ENCODE measurements at places on chromosomes 3 and 15.

DNA sequence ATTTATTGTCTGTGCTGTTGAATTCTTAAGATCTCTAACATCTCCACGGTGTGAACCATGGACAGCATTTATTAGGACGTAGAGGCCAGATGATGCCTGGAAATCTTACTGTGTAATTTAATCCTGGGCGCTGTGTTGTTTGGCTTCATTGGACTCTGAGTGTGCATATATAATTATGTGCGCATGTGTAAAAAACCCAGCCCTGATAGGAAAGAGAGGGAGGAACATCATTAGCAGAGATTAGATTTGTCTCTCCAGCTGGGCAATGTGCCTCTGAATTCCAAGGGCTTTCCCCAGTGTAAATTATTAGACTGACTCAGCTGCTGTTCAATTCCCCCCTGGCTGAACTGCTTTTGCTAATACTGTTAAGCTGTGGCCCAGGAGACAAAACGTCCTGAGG, 39.6 kb downstream of the MAP3K13 start:
- no peak for DNase-seq

- no peak for DNase-seq
Measured at GRCh38 chr3:151394611-151395010, 10.1 kb upstream of the P2RY12 start.

DNA sequence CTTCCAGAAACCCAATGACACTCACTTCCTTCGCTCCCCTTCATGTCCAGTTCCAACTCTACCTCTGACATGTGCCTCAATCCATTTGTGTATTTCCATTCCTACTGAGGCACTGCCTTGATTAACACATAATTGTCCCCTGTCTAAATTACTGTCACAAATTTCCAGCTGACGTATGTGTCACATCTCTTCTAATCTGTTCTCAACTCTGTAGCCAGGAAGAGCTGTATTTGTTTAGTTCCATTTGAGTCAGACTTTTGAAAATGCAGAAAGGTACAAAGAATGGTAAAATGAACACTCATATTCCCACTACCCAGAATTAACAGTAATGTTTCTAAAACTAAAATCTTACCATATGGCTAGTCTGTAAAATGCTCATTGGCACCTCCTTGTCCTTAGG, 299.0 kb upstream of the GADL1 start:
- no peak for DNase-seq

DNA sequence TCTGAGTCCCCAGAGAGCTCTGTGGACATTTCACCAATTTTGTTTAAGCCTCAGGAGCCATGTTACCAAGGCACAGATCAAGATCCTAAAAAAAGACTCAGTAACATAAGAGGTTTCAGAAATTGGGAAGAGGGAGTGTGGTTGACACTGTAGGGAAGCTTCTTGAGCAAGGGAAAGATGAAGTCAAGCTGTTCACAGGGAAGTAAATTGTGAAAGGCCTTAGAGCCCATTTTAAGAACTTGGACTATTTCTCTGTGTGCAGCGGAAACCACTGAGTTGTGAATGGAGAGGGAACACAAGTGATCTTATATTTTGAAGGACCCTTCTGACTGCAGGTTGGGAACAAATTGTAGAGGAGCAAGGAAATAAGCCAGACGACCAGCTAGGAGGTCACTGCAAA, 18.7 kb downstream of the BCL2A1 start:
- no peak for DNase-seq

GRCh38 chr3:39166932-39167532, 13.6 kb upstream of the CSRNP1 start:
- no peak for DNase-seq

DNA sequence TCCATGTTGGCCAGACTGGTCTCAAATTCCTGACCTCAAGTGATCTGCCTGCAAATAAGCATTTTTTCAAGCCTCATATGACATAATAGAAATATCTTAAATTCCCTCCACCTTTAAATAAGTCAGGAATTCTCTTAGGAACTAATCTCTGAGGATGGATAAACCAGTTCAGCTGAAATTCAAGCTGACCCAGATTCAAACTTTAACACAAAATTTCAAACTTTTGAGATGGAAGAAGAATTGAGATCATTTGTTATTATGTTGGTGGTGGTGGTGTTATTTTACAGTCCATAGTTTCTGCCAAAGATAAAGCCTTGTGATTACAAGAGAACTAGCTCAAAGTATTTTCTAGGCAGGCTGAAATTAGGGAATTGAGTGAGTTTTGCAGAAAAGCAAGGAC, 85.5 kb downstream of the SSR3 start:
- no peak for DNase-seq

DNA sequence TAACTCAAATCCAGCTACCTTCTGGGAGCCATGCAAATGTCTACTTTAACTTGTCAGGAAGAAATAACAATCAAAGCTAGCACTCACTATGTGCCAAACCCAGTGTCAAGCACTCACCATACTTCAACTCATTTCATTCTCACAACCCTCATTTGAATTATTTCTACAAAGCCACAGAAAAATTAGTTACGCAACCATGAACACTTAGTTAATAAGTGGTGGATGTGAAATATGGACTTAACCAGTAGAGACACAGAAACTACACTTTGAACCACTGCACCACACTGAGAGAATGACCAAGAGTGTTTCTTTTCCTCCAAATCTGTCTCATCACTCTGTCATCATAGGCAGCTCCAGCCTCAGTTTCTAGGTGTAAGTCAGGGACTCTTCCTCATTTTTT, 91.0 kb upstream of the MBNL1 start:
- no peak for DNase-seq

DNA sequence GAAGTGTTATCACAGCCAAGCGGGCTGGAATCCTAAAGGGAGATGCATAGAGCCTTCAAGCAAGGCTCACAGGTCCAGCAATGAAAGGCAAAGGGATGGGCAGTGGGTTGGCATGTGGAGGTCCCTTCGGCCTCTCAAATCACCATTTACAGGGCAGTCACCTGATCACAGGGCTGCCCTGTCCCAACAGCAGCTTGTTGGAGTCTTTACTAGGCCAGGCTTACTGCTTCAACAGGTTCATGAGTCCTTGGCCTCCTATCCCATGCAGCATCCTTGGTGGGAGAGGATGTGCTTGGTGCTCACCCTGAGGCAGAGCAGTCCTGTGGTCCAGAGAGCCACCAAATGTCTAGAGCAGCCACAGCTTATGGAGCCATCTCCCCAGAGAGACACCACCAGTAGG, 24.2 kb upstream of the SKOR1 start:
- no peak for DNase-seq

- DNase-seq, result no peak
Measured at GRCh38 chr3:142608631-142609030, 12.4 kb downstream of the PLS1 start.

DNA sequence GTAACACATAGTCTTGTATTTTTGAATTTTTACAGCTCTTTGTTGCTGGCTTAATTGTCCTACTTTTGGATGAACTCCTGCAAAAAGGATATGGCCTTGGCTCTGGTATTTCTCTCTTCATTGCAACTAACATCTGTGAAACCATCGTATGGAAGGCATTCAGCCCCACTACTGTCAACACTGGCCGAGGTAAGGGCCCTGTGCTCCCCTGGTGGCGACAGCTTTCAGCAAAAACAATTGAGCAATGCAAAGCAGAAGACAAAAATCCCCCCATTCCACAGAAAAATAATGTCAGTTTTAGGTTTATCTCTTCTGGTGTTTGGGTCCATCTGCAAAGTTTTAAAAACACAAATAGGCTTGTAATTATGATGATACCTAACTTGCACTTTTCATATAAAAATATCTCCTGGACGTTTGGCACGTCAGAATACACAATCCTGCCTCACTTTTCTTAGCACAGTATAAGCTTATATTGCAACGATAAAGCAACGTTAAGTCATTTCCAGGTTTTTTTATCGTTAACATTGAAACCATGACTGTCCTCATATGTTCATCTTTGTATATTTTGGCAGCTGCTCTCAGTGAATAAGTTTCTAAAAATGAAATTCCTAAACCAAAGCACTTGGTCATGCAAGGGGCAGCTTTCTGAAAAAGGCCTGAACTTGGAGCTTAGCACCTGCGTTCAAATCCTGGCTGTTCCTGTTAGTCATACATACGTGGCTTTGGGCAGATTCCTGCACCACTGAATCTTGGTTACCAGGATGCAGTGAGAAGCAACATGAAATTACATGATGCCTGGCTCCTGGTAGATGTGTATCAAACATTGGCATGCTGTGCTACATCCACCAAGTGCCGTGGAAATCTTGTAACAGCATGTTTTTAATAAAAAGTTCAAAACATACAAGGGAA, 8.5 kb downstream of the SEC61A1 start:
- DNase-seq, result no peak

GRCh38 chr15:66858423-66859207, 156.6 kb downstream of the SMAD6 start:
- no peak for DNase-seq

GRCh38 chr3:46406443-46406787, 451 bp downstream of the CCR5AS start:
- DNase-seq, result no peak

DNA sequence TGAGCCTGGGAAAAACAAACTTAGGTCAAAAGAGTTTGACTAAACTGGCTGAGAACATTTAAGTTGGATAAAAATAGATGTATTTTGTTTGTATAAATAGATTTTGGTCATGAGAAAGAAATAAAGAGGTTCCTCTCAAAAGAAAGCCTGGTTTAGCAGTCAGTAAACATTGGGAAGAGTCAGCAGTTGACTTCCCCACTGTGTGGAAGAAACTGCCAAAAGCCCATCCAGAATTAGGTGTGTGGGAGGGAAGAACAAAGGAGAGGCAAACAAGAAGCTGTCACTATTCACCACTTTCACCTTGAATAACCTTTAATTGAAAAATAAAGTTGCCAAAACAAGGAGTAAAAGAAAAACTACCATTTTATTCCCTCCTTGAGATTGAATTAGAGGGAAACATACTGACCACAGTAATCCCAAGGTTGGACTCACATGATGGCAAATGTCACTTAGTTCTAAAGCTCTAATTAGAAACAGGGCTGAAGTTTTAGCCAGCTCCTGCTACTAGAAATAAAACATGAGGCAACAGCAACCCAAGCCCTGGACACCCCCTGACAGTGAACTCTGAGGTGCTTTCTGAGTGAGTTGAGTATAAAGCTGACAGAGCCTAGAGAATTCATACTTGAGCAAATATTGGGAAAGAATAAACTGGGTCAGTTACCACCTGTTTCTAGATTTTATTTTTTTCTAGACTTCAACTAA, 139.3 kb downstream of the SERPINI1 start:
- DNase-seq, result no peak

GRCh38 chr3:35223632-35224394, 415.5 kb upstream of the ARPP21 start:
- no peak for DNase-seq

DNA sequence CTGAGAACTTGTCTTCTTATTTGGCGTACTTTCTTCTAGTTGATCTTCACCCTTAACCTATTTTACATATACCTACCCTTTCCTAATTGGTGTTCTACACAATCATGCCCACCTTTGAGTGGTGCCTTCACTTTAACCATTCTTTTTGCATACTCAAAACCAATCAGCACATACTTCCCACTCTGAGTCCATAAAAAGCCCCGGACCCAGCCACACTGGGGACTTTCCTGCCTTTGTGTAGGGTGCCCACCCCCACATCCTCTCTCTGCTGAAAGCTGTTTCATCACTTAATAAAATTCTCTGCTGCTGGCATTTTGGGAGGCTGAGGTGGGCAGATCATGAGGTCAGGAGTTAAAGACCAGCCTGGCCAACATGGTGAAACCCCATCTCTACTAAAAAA, 15.9 kb upstream of the CHST2 start:
- no peak for DNase-seq

GRCh38 chr3:64464955-64465354, 222.8 kb downstream of the ADAMTS9 start:
- DNase-seq, result no peak

DNA sequence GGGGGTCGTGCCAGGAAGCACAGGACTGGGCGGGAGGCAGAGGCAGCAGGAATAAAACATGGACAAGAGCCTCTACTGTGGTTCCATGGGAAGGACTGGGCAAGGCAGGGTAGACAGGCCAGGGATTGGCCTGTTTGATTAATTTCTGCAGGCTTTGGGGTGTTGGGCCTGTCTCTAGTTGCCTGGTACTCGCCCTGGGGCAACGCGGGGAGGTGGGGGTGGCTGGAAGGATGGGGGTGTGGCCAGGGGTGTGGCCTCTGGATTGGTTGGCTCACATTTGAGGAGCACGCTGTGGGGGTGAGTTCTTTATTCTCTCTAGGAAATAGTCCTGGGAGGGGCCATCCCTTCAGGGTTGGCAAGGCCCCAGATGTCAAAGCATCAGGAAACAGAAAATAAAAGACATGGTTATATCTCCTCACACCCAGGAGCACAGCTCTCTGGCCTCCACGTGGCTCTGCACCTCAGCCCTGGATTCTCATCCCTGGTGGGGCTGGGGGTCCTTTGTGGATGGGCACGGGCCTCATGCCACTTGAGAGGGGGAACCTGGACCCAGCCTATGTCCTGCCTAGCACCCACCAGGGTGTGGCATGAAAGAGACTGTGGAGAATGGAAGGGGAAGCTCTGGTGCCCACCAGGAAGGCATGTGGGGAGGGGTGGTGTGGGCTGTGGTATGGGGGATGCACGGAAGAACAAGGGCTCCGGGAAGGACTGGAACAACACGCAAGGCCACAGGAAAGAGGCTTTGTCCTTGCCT, 223.0 kb upstream of the LYSMD4 start:
- no peak for DNase-seq

DNA sequence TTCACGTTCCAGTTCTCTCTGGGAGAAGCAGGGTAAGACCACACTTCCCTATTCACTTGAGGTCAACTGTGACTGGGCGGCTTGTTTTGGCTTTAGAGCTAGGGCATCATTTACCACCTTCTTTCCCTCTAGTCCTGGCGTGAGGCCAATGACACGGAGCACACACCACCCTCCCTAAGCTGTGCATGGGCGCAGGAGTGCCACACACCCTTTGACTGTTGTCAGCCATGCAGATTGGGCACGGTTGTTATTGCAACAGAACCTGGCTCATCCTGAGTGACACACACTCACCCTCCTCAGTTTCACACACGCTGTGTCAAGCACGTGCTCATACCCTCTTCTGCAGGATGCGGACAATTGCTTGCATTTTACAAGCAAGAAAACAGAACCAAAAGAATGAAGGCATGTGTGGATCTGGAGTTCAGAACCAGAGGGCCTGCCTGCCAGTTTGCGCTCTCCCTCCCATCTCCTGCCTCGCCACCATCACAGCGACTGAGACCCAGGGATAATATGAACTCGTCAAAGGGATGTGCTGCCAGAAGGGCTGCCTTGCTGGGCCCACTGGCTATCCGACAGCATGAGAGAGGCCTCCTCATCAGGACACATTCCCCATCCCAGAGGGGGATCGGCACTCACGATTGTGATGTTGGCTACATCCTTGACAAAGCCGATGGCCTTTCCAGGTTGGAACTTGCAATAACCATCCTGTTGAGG, 17.6 kb downstream of the CTSH start:
- no peak for DNase-seq

- no peak for DNase-seq
Measured at GRCh38 chr15:50676799-50677483, 9.7 kb downstream of the TRPM7 start.

- DNase-seq, result no peak
Measured at GRCh38 chr3:6216135-6217026, 644.5 kb upstream of the GRM7 start.

- no peak for DNase-seq
Measured at GRCh38 chr15:47213883-47214282, 503.4 kb upstream of the SEMA6D start.

GRCh38 chr15:86663304-86663703, 583.6 kb downstream of the AGBL1 start:
- DNase-seq, result no peak

- no peak for DNase-seq
Measured at GRCh38 chr15:39919748-39920509, at the start of gene GPR176. TSS of gene GPR176 (minus strand) at chr15:39920266. CDS start at chr15:39920026, 240 bp downstream.
